ENCODE measurements at places on chromosomes 7 and 10. TPM values are rescaled to one million over a fixed set of nuclear protein-coding genes. Genes with fewer than 3 reads are reported as not detected.

The OR2A5 gene
- not detected for total RNA-seq

The PRRT4 gene
- 0.54 TPM for total RNA-seq

The ATP5F1C gene
- total RNA-seq, result 133 TPM

The FAM149B1 gene
- 21.4 TPM for total RNA-seq

The PRDX3 gene
- total RNA-seq, result 76.7 TPM

The ANKRD30A gene
- total RNA-seq, result not detected
